Stimulated activated CD8-positive, alpha-beta memory T cell treated with anti-CD3 and anti-CD28 coated beads, Interleukin-4, amount 100 ng/mL, for 1 hour (primary cell): ENCODE measurements at places on chromosomes 16 and 17.

GRCh38 chr16:57999971-58000705 lies at the start of gene ZNF319:
Gene ZNF319, minus strand, starts transcription at chr16:58000672. Its CDS starts 2,407 bp downstream, at chr16:57998265.
- DNase-seq = no peak

GRCh38 chr17:82346342-82347300 lies 12.4 kb upstream of the TEX19 start:
- no peak for DNase-seq

- DNase-seq = no peak
These were observed 57.5 kb upstream of the TOB1 start for GRCh38 chr17:50923611-50924010.

DNA sequence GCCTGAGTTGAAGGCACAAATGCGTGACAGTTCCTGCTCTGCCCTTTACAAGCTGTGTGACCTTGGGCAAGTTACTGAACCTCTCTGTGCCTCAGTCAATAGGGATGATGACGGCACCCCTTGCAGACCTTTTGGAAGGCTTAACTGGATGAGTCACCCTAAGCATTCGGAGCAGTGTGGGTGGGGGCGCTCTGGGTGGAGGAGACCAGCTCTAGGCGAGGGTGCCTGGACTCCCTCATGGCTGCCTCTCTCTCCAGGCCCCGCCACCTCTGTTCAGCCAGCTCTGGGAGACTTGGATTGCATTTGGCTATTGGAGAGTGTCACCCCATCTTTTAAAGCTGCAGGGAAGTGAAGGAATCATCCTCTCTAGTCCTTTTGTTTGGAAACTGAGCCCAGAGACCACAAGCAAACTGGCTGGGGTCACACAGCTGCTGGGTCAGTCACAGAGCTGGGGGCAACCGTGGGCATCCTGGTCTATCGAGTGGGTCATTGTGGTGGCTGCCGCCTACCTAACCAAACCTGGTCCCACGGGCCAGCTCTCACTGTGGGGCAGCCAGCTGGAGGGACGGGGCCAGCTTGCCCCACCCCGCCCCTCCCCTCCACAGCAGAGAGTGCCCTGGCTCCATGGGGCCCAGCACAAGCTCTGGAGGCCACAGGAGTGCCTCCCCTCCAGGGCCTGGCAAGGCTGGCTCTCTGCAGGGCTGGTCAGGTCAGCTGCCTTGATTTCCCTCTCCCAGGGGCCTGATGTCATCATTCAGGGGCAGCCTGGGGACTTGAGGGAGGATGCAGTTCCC lies 20.2 kb upstream of the GSE1 start:
- DNase-seq = no peak

DNA sequence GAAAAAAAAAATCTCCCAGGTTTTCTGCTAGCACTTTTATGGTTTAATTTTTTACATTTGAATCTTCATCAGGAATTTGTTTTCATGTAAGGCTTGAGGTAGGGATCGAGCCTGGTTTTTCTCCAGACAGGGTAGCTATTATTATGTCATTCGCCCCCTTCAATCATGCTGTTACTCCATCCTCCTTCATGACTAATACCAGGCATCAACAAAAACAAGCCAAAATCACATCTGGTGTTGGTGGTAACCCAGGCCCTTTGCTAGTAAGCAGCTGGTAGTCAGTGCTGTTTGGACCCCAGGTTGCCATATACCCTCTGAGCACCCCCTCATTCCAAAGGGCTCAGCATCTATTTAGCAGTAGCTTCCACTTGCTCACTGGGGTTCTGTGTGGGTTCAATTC lies 29.5 kb downstream of the DRC3 start:
- DNase-seq = no peak

- peak; percentile 76 for DNase-seq
These were observed 16.5 kb downstream of the CCDC102A start for GRCh38 chr16:57519796-57520360.

- no peak for DNase-seq
These were observed 51.8 kb upstream of the KDM6B start for GRCh38 chr17:7782240-7782639.

GRCh38 chr17:49496183-49496866 lies 1.2 kb downstream of the NGFR start:
- peak; percentile 70 for DNase-seq

DNA sequence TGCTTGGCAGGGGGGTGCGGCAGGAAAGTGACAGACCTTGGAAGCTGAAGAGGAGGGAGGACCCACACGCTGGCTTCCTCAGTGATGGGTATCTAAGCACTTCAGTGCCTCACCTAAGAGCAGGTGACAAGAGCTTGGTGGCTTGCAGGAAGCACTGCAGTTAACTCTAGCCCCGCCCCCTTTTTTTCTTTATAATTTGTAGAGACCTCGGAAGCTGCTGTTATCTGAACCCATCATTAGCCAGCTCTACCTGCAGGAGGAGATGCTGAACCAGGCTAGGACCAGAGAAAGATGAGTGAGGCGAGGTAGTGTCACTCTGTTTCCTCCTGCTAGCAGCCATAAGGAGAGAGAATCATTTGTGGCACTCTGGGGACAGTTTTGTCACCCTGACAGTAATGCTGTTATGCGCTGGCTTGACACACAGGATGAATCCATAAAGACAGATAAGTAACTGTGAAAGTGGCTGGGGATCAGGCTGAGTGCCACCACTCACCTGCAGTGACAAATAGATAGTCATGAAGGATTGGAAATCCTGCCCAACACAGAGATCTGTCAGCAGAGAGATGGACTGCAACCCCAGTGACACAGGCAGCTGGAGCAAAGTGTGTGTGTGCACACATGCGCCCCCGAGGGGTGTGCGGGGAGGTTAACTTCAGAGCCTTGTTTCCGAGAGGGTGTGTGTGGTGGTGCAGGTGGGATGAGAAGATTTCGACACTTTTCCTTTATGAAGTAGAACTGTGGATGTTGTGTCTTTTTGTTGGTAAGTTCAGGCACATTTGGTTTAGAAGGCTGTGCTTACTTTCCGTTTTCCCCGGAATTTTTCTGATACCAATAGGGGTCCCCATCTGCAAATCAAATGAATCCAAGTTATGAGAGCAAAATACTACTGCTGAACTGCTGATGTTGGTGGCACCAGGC lies 224.0 kb downstream of the IRX3 start:
- DNase-seq = no peak

- DNase-seq = no peak
These were observed 25.7 kb downstream of the CDYL2 start for GRCh38 chr16:80778703-80779102.

GRCh38 chr16:2845116-2845515 lies 12.9 kb downstream of the PRSS22 start:
- no peak for DNase-seq

DNA sequence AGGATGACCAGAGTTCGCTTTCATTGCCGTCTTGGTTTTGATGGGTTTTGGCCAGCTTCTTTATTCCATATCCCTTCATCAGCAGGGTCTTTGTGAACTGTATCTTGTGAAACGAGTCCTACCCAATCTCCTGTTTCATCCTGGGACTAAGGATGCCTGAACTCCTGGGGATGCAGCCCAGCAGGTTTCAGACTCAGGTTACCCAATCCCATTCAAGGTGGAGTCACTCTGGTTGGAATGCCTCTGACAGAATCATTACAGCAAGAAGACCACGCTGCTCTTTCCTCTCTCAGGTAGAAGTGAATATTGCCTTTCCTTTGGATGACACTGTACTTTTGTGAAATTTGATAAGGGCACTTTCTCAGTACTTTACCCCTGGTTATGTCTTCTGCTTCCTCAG lies 98.1 kb downstream of the CDH11 start:
- DNase-seq = no peak

DNA sequence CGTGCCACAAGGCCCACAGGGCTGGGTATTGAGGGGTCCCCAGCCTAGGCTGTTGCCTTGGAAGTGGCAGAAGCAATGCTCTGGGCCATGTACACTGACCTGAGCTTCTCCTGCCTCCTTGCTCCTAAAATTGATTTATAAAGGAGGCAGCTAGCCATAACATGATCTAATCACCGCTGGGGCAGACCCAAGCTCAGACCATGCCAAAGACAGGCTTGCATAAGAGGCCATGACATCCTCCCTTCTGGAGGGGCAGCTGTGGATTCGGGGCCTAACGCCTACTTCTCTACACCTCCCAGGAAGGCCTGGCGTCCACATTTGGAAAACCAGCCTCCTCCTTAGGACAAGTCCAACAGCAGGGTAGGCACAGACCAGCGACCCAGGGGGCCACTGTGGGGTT lies 12.3 kb downstream of the HSD11B2 start:
- DNase-seq = no peak
